GM04503 (cell line): ENCODE measurements at places on chromosomes 6 and 20.

GRCh38 chr20:41335591-41335990, 5.0 kb upstream of the LPIN3 start:
- DNase-seq, result no peak

GRCh38 chr6:63114610-63115211, 96.6 kb upstream of the FKBP1C start:
- DNase-seq, result no peak

- DNase-seq, result no peak
Measured at GRCh38 chr6:85568411-85568810, 25.2 kb downstream of the SNX14 start.

- DNase-seq, result no peak
Measured at GRCh38 chr6:16148498-16148897, 19.6 kb downstream of the MYLIP start.

DNA sequence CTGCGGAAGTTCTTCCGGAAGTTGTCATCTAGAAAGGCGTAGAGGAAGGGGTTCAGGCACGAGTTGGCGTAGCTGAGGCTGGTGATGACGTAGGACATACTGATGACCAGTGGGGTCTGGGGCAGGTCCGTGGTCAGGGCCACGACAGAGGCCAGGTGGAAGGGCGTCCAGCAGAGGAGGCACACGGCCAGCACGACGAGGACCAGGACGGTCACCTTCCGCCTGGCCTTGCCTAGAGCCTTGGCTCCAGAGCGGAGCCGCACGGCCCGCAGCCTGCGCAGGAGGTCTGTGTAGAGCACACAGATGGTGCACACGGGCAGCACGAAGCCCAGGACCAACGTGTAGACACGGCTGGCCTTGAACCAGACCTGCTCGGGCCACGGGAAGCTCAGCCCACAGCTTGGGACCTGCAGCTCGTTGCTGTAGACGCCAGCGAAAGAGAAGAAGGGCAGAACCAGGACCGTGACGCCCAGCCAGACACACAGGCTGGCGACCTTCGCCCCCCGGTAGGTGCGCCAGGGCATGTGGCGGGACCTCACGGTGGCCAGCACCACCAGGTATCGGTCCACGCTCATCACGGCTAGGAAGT, 1.4 kb downstream of the NPBWR2 start:
- DNase-seq, result no peak

- no peak for DNase-seq
Measured at GRCh38 chr20:34916774-34917354, 38.7 kb downstream of the GSS start.

GRCh38 chr6:28648035-28648877, 122.6 kb downstream of the GPX5 start:
- peak; percentile 45 for DNase-seq

DNA sequence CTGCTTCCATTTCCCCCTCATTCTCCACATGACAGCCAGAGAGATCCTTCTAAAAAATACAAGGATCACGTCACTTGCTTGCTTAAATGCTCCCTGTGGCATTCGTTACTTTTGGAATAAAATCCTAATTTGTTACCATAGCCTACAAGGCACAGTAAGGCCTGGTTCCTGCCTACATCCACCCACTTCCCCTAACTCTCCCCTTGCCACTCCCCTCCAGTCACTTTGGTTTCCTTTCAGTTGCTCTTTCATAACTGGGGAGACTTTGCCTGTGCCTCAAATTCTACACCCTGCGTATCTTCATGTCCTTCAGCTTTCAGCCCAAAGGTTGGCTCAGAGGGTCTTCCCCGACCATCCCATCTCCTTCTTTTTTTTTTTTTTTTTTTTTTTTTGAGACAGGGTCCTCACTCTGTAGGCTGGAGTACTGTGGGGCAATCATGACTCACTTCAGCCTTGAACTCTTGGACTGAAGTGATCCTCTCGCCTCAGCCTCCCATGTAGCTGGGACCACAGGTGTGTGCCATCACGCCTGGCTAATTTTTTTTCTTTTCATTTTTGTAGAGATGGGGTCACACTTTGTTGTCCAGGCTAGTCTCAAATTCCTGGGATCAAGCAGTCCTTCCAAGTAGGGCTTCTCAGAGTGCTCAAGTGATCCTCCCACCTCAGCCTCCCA, 12.5 kb downstream of the ID1 start:
- no peak for DNase-seq

DNA sequence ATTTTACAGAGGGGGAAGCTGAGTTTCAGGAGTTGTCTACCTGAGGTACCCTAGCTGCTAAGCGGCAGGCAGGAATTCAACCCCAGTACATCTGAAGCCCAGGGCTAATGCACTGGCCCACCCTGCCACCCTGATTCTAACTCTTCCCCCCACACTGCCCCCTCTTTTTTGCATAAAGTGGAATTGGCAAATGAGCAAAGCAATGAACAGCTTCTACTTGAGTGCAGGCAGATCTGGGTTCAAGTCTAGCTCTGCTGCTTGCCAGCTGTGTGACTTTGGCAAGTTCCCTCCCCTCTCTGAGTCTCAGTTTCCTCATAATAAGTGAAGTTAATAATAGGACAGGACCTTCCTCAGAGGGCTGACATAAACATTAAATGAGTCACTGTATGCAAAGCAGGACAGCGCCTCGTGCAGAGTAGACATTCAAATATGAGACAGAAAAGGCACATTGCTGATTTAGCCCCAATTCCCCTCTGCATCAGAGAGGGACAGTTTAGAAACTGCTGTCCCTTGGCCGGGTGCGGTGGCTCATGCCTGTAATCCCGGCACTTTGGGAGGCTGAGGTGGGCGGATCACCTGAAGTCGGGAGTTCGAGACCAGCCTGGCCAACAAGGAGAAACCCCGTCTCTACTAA, 4.7 kb downstream of the ADA start:
- DNase-seq, result no peak
